ENCODE measurements at places on chromosomes 1 and 21.

- DNase-seq, result no peak
Observed at GRCh38 chr1:44740179-44740617, 561 bp downstream of the KIF2C start.

GRCh38 chr1:151326619-151327222, 495 bp downstream of the PI4KB start:
- peak; percentile 58 for DNase-seq

GRCh38 chr1:185257950-185258208, 59.2 kb downstream of the IVNS1ABP start:
- no peak for DNase-seq

DNA sequence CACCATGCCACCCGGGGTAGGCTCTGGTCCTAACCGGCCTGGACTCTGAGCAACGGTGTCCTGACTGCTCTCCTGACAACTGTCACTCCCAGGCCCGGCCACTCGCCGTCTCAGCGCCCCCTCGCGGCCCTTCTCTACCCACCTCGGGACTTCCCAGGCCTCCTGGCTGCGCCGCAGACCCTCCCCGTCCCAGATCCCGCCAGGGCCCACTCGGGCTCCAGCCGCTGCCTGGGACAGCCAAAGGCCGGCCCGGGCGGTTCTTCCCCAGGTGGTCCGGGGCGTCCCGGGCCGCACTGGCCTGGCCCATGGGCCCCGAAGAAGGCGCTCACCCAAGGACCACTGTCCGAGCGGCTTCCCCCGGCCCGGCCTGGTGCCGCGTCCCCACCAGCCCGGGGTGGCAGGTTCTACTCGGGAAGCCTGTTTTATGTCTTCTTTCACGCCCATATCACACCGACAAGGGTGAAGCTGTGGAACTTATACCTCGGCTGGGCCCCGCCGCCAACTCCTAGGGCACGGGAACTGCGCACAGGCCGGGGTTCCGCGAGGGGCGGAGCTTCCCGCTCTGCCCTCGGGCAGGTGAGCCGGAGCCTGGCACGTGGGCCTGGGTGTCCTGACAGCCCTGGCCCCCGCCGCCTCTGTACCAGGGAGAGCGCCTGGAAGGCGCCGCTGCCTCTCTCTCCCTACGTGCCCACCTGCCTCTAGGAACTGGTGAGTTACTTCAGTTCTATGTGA, 138.3 kb downstream of the TTLL7 start:
- peak; percentile 81 for DNase-seq

DNA sequence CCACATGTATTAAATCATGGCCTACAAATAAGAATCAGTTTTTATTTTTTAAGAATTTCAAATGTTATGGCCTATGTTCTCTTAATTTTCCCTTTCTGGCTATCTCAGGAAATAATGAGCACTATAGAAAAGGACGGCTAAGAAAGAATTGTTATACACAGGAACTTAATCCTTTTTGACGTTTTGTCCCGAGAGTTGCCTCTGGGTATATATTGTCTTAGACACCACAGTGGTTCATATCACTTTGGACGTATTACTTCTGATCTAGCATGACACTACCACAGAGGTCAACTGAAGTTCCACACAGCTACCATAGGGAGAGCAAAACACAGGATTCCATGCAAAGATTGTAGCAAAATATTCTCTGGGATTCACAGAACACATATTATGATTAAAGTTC, 307.6 kb downstream of the VAV3 start:
- DNase-seq, result no peak

- no peak for DNase-seq
Observed at GRCh38 chr1:215418876-215419447, 148.1 kb upstream of the KCTD3 start.

GRCh38 chr1:234558330-234558836, 51.6 kb downstream of the IRF2BP2 start:
- no peak for DNase-seq

DNA sequence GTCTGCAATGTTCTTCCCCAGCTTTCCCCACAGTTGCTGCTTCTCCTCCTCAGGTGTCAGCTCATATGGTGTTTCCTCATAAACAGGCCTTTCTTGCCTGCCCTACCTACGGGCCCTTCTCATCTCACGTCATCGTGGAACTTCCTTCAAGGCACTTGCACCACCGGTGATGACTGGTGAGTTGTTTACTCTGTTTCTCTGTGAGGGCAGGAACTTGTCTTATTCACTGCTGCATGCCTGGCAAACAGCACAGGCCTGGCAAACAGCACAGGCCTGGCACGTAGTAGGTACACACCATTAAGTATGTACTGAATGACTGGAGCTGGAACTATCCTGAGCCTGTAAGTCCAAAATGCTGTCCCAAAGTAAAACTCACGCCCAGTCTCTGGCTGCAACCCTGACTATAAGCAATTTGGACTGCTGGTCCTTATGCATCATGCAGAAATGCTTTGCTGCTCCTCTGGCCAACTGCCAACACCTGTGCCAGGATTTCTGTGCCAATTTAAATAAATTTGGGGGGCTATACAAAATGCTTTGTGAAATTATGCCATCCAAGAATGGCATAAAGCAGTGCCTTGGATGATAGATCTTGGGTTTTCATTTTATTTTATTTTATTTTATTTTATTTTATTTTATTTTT, 25.7 kb downstream of the STK40 start:
- no peak for DNase-seq

GRCh38 chr1:95049935-95050334, 22.8 kb downstream of the ALG14 start:
- DNase-seq, result no peak

- DNase-seq, result no peak
Observed at GRCh38 chr1:116674751-116675150, 7.2 kb upstream of the IGSF3 start.

DNA sequence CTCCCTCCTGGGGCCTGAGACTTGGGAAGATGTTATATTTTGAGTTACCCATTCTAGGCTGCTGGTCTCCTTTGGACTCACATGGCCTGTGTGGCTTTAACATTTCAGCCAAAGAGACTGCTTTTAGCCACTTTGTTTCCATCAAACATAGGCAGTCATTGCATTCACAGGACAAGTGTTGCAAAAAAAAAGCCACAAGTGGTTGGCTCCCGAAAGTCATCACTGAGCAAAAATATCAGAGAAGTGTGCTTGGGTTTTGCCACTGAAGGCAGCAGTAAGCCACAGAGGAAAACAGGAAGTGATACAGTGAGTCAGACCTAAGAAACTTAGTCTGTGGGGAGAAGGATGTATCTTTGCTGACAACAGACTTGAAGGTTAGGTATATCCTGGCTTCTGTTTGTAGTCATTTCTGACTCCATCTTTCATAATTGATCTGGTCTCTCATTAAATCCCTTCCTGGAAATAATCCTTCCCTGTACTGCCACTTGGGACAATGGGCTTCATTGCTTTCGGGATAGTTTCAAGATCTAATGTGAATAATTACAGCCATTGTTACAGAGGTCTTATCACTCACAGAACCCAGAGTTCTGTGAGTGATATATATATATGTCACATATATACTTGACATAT, 80.9 kb downstream of the COLGALT2 start:
- DNase-seq, result no peak

GRCh38 chr1:42753070-42753469, 13.0 kb upstream of the CLDN19 start:
- DNase-seq, result no peak

DNA sequence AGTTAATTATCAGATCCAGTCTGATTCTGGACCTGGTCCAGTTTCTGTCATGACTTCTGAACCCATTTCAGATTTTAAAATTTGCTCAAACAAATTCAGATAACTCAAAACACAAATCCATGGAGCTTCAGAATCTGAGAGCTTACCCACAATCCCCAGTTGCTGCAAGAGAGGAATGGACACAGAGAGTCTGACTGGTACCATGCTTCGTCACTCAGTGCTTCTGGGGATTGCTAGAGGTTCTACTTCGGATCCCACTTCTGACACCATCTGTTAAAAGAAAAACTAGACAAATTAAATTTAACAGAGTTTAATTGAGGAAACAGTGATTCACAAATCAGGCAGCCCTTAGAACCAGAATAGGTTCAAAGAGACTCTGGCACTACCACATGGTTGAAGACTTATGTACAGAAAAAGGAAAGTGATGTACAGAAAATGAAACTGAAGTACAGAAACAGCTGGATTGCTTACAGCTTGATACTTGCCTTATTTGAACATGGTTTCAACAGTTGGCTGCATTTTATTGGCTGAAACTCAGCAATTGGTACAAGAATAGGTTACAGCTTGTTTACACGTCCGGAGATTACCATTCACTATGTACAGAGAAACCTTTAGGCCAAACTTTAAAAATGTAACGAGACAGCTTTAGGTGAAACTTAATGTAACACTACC, 60.7 kb upstream of the TEKT2 start:
- no peak for DNase-seq

Data from NCI-H146 (cell line).